ENCODE measurements at places on chromosomes 2 and 18.

DNA sequence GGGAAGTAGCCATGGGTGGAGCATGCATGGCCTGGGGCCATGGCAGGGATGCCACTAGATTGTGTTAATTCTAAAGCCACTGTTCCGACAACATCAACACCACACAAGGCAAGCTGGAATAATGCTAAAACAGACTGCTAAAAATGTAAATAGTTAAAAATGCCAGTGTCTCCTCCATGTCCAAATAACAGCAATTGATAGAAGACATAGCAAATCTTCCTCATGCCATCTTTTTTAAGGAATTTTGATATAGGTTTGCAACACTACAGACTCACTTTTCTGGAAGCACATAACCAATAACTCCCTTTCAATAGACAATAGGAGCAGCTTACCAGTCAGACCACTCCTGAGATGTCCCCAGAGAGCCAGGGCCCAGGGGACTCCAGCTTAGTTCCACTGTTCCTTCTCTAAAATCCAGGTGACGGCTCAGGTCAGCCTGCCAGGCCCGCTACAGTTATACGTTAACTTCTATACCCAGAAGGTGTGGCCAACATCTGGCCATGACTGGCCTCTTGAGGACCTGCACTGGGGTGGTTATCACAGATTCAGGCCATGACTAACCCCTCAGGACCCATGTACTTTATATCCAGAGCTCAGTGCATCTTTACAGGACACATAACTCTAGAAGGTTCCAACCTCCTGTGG lies 20.3 kb downstream of the TUBB6 start:
- DNase-seq, result no peak

- no peak for DNase-seq
These were observed 581.1 kb upstream of the LRATD1 start for GRCh38 chr2:14051401-14051800.

- DNase-seq, result no peak
These were observed 8.2 kb upstream of the ACADL start for GRCh38 chr2:210233487-210233886.

GRCh38 chr18:63157293-63158011 lies 162.1 kb downstream of the BCL2 start:
- DNase-seq, result no peak

DNA sequence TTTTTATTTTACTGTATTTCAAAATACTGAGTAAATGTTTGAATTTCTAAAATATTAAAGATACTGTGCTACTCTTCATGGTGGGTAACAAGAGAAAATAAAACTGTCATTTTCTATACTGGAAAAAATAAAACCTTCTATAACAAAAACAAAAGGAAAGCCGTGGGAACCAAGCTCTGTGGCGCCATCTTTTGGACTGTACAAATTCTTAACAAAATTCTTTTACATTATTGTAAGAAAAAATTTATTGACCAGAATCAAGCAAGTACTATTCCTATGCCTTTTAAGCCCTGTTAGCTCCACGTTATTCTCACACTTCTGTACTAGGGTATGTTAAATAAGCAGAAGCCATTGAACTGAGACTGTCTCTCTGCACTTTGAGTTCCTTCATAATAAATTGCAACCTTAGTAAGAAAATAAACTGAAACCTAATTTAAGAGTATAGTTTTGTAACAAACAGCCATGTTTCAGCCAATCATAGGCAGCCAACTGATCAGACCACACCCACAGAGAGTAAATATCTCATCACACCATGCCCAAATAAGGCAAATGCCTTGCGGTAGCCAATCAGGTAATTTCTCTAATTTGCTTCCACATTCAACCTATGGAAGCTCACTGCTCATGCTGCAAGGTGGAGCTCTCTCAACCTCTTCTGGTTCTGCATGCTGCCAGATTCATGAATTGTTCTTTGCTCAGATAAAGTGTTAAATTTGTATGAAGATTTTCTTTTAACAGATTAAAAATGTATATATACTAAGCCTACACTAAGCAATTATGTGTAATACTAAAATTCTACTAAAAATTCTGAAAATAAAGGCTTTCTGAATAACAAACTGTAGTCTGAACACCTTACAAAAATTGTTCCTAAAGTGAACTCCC lies 42.2 kb downstream of the HIBCH start:
- DNase-seq, result peak; percentile 75
